ENCODE measurements at places on chromosomes 11 and 22. TPM values are rescaled to one million over a fixed set of nuclear protein-coding genes. Genes with fewer than 3 reads are reported as not detected.

The ZNF280A gene
- total RNA-seq: 0.55 TPM

The SDHD gene
- total RNA-seq: 57.6 TPM

The C11orf24 gene
- 48.1 TPM for total RNA-seq

The E2F8 gene
- 12.2 TPM for total RNA-seq

The P2RX6 gene
- total RNA-seq: 0.47 TPM

The OR4C5 gene
- not detected for total RNA-seq

The CRYAB gene
- total RNA-seq: 2.2 TPM

The MISFA gene
- 5.3 TPM for total RNA-seq

The ALG8 gene
- total RNA-seq: 44.8 TPM

The C11orf16 gene
- not detected for total RNA-seq

The GGT1 gene
- total RNA-seq: 49.0 TPM

The OR6A2 gene
- total RNA-seq: 0.32 TPM

The C11orf91 gene
- total RNA-seq: not detected

The NLRX1 gene
- total RNA-seq: 21.8 TPM

The OR10D3 gene
- 0.23 TPM for total RNA-seq

The TOLLIP gene
- total RNA-seq: 34.0 TPM

The C1QTNF4 gene
- 9.9 TPM for total RNA-seq

The LRRC4C gene
- total RNA-seq: 0.27 TPM

The LDHAL6A gene
- not detected for total RNA-seq

The KRTAP5-9 gene
- total RNA-seq: 0.90 TPM

The OSBP2 gene
- total RNA-seq: 6.8 TPM

The RFPL1 gene
- not detected for total RNA-seq

The ARHGEF17 gene
- total RNA-seq: 39.0 TPM

The SMIM35 gene
- total RNA-seq: not detected

The CKAP5 gene
- total RNA-seq: 162 TPM

The C11orf87 gene
- total RNA-seq: not detected

The SLC29A2 gene
- 32.4 TPM for total RNA-seq
